Stimulated activated CD4-positive, alpha-beta T cell treated with anti-CD3 and anti-CD28 coated beads, TNF-alpha, amount 100 ng/mL, for 48 hours (primary cell): ENCODE measurements at places on chromosomes 12 and 14.

- no peak for DNase-seq
Measured at GRCh38 chr12:95481888-95482287, 7.9 kb downstream of the METAP2 start.

DNA sequence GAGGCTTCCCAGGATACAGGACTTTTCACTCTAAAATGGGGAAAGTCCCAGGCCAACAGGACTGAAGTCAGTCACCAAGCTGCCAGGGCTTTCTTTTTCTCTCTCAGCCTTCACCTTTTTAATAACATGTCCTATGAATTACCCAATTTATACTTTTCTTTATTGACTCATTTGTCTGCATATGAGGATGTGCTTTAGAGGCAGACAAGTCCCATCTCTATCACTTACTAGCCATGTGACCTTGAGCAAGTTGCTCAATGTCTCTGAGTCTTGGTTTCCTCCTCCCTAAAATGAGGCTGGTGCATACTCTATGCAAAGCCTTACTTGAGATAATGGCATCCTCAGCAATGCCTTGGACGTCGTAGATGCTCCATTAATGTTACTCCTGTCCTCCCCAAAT is 98.1 kb upstream of the TMPO start:
- no peak for DNase-seq

GRCh38 chr12:44465139-44465538 is 411.0 kb downstream of the NELL2 start:
- DNase-seq, result no peak

DNA sequence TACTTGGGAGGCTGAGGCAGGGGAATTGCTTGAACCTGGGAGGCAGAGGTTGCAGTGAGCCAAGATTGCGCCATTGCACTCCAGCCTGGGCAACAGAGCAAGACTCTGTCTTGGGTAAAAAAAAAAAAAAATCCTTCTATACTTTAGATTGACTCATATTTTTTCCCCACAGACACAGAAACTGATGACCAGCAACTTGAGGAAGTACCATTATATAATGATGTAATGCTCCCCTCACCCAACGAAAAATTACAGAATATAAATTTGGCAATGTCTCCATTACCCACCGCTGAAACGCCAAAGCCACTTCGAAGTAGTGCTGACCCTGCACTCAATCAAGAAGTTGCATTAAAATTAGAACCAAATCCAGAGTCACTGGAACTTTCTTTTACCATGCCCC is 24.3 kb upstream of the SNAPC1 start:
- no peak for DNase-seq

DNA sequence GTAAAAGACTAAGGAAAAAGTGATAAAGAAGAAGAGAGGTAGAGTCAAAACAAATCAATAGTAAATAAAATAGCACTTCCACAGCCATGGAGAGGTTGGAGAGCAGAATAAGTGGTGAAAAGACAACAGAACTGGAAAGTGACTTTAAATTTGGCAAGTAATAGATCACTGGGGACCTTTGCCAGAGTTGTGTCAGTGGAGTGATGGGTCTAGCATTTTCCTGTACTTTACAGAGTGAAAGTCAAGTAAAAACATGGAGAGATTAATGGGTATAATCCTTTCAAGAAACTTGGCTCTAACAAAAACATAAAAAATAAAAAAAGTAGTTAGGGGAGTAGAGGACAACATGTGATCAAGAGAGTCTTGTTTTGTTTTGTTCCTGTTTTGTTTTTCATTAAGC is 502.2 kb upstream of the RPL10L start:
- no peak for DNase-seq
